ENCODE measurements at places on chromosomes 7 and 10.

GRCh38 chr7:131604841-131605279, 48.4 kb upstream of the PODXL start:
- no peak for DNase-seq

GRCh38 chr7:117249696-117250095, 73.2 kb downstream of the WNT2 start:
- no peak for DNase-seq

DNA sequence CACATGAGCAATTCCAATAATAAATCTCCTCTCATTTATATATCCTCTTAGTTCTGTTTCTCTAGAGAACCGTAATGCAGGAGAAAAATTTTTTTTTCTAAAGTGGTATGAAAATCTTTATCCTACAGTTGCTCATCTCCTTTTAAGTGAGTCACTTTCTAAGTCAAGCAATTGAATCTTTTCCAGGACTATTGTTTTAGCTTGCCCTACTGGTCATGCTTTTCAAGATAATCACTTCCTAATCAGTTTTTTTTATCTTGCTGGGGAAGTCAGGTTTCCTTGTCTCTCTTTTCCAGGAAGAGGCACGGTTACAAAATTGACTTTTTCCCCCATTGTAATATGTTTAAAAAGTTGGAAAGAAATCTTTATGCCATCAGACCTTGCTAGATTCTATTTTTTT, 44.0 kb downstream of the INPP5F start:
- DNase-seq = no peak

- DNase-seq = no peak
These were observed 735.2 kb downstream of the PARD3 start for GRCh38 chr10:34079702-34080484.

DNA sequence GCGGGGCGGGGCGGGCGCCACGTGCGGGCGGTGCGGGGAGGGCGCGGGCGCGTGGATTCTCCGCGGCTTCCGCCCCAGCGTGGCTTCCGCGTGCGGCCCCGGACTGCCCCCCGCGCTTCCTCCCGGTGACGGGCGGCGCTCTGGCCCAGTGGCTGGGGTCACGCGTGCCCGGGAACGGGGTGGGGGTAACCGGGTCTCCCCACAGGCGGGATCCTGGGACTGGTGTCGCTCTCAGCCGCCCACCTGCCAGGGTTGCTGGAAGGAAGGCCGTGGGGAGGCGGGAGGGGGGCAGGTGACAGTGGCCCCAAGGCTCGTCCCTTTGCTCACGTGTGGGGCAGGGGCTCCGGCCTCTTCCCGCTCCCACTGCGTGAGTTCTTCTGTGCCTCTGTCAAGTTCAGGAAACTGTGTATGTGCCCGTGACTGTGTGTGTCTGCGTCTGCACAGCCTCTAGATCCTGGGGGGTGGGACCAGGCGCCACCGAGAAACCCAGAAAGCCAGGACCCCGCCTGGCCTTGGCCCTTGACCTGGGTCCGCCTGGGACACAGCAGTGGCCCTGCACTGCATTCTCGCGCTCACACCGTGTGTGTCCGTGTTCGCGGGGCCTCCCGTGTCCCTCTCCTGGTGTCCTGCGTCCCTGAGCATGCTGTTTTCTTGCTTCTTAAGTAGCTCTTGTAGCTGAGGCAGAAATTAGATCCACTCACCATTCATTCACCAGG, 919 bp downstream of the MAFK start:
- DNase-seq = peak; percentile 90

Data from left lung (tissue), 14 donors.